Activated naive CD4-positive, alpha-beta T cell treated with anti-CD3 and anti-CD28 coated beads, Interleukin-2, amount 50 U/mL, for 16 hours (primary cell): ENCODE measurements at places on chromosomes 2 and 18.

GRCh38 chr2:217799563-217800432, 203.0 kb downstream of the TNS1 start:
- DNase-seq: no peak

- no peak for DNase-seq
Observed at GRCh38 chr2:239252801-239253200, 148.0 kb downstream of the HDAC4 start.

- DNase-seq: no peak
Observed at GRCh38 chr2:239611222-239611795, 210.5 kb upstream of the HDAC4 start.

- no peak for DNase-seq
Observed at GRCh38 chr2:61647044-61647443, 108.9 kb upstream of the XPO1 start.

DNA sequence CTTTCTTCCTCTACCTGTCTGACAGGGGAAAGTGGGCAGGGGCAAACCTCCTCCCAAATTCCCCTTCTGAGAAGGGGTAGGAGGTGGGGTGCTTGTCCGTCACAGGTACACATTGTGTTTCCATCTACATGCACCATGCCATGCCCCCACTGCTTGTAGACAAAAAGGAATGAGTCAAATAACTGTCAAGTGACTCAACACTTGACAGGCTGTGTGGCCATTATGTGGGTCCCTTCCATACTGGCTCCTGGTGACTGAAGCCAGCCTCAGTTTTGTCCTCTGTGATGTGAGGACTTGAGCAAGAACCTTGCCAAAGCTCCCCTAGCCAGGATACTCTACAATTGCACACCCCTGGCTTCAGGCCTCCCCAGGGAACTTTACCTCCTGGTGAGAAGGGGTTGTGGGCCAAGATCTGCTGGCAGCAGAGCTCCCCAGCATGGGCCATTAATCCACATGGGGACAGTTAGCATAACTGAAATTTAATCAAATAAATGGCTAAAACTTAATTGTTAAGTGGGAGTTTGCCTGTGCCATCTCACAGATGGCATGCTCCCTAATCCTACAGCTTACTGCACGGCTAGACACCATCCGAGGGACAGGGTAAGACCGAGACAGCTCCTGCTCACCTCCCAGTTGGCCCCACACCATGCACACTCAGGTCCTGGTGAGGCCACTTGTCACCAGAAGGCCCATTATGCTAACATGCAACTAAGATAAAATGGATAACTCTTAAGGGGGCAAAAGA, 140.2 kb downstream of the BCL11A start:
- no peak for DNase-seq

DNA sequence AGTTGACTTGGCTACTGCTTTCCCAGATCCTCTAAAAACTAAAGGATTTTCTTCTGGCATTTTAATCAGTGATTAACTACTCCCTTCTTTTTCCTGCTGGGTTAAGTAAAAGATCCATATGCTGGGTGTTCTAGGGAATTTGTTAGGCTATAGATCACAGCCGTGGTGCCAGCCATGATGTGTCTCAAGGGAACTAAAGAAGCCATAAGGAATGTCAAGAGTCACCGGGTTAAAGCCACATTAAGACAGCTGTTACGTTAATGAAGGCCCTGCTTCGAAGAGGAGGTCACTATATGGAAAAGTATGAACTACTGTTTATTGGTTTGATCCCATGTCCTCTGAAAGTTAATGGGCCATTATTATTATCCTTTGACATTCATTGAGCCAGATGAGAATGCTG, 70.7 kb downstream of the PAX3 start:
- no peak for DNase-seq

GRCh38 chr2:109311771-109312170, 182.8 kb downstream of the SH3RF3 start:
- DNase-seq: no peak

DNA sequence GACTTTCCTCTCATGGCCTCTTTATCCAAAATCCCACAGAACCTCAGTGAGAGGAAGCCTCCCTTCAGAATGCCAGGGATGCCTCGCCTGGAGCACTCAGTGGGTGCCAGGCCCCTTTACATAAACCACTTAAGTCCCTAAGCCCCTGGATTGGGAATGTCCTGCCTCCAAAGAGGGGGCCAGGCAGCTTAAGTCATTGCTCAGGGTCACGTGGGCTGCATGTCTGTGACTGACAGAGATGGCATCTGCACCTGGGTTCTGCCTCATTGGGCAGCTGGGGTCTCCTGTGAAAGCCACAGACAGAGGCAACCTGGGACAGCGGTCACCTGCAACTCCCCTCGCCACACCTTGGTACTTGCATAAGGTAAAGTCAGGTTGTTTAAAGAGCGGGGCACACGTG, 93.5 kb downstream of the MYT1L start:
- no peak for DNase-seq

DNA sequence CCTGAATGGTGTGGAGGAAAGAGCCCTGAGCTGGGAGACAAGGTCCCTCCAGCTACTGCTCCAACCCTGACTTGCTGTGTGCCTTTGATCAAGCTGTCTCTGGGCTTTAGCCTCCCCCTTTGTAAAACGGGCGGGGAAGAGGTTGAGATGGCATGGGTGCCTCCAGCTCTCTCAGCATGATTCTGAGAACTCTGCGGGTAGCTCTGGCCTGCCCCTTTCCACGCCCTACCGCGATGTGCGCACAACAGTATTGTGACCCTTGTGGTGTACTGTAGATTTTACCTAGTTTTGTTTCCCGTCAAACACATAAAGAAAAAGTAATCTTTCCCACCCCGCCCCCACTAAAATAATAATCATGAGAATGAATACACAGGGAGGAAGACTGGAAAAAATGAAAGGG, 5.3 kb downstream of the CD8A start:
- DNase-seq: no peak

DNA sequence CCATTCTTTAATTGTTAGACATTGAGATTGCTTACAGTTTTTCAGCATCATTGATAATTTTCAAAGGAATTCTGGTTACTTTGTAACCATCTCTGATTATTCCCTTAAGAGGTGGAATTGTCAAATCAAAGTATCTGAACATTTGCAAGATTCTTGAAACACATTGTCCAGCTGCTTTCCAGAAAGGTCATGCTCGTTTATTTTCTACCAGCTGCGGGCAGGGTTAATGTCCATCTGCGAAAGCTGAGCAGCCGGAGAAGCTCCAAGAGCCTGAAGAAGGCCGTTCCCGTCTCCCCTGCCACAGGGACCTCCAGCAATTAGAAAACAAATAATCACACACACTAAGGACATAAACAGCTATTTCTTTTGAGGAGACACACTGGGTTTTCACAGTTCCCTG, 76.1 kb upstream of the TXNDC2 start:
- no peak for DNase-seq

DNA sequence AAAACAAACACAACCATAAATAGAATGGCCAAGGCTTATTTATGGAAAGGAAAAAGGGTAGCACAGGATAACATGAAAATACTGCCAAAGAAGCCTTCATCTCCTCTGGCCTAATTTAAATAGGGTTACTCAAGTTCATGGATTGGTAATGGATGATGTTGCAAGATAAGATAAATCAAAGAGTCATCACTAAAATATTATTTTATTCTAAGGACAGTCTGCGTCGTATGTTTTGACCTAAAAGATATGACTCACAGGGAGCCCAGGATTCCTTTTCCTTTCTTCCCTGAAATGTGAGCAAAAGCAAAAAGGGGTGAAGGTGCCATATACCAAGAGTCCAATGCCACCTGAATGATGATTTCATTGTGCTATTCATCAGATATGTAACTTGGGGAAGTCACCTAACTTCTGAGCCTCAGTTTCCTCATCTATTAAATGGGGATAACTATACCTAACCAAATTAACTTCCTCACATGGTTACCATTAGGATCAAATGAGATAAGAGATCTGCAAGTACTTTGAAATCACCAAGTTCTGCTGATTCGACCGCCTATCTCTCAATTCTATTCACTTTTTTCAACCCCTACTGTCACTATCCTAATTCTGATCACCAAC, 137.7 kb downstream of the THADA start:
- DNase-seq: no peak
